ENCODE measurements at places on chromosomes 1 and 21.

GRCh38 chr21:40634141-40634540 is 212.8 kb downstream of the DSCAM start:
- DNase-seq = no peak

GRCh38 chr21:33211732-33212131 is 18.0 kb upstream of the IFNAR2 start:
- no peak for DNase-seq

DNA sequence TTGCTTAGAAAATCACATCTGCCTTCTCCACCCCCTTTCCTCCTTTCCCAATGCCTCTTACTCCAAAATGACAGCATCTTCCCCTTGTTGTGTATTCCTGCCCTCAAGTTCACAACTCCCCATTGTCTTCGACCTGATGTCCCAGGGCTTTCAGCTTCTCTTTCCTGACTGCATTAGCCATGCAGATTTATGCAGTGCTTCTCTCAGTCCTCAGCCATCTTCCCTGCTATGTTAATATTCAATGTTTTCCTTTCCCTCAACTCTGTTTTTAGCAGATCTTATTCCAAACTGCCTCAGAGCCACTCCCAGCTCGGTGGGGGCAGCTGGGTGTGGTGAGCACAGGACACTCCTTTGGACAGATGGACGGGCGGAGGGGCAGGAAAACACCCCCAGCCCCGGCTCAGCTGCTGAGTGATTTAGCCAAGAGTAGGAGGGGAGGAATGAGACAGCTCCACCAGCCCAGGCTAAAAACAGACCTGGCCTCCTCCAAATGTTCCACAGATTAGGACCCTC is 71.0 kb downstream of the CD2 start:
- peak; percentile 8 for DNase-seq

DNA sequence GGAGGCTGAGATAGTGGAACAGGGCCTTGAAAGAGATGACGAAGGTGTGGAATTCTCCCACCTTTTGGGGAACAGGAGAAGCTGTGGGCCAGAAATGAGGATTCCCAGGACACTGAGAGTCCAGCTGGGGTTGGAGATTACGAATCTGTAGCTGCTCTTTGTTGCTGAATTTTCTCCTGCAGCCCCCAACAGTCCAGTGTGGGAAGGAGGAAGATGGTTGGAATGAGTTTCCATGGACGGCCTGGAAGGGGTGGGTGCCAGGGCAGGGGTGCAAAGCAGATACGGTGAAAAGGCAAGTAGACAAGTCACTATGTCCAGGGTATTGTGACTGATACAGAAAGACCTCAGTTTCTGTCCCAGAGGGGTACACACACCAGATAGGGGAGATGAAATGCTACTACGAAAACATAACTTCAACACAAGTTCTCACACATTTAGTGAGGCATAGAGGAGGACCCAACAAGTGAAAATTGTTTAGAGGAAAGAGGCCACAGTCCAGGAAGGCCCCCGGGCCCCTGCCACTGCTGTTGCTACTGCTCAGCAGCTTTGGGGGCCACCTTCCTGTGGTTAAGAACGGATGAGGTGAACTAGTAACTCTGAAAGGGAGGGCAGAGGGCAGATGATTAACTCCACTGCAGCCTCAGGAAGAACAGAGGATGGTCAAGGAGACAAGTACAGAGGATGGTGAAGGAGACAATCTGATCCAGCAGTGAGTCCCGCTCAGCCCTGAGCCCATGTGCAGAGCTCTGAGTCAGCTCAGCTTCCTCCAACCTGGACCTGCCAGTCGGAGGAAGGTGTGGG is 7.3 kb downstream of the CD244 start:
- DNase-seq = no peak

DNA sequence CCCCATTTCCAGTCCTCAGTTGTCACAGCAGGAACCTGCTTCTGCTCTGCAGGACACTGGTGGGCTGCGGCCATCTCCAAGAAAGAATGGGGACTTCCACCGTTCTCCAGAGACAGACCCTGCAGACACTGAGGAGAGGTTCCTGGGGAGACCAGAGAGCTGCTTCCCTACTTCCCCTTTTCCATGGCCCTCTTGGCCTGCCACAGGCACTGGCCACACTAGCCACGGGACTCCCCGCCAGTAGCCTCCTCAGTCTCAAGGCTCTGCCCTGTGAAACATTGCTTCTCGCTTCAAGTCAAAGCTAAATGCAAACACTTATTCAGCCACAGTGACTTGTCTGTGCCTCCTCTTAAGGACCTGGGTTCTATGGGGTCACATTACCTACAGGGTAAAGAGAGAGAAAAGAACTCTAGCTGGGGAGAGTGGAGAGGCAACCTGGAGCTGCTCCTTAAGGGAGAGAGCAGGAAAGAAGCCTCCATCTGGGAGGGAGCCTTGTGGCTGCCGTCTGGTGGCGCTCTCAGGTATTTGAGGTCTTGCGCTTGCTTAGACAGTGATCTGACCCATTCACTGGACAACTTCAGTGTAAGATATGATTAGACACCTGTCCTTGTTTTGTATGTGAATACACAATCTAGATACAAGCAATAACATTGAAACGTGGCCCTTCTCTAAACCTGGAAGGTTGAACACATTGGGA is 5.4 kb upstream of the SLAMF8 start:
- peak; percentile 59 for DNase-seq

DNA sequence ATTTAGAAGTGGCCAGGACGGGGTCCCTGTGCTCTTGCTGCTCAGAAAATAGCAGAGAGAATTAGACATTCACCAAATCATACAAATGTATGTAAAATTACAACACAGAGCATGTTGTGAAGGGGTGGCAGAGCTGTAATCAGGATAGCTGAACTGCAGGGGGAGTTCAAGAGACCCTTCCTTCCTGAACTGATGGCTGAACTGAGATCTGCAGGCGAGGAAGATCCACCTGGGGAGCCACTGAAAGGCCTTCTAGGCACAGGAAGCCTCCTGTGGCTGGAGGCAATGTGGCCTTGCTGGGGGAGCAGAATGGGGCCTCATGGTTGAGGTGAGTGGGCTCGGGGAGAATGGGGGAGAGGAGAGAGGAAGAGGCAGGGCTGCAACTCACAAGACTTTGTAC is 216.5 kb downstream of the PRDM2 start:
- DNase-seq = no peak

GRCh38 chr1:9127395-9128165 is 1.3 kb downstream of the GPR157 start:
- no peak for DNase-seq

DNA sequence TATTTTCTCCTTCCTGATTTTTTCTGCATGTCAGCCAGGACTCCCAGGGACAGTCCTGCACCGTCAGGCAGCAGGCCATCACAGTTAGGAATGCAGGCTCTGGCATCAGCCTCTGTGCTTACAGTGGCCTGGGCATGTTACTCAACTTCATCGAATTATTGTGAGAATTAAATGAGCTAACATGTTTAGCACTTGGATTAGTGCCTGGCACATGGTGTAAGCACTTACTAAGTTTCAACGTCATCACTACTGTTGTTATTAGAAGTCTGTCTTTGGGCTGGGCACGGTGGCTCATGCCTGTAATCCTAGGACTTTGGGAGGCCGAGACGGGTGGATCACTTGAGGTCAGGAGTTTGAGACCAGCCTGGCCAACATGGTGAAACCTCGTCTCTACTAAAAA is 45.1 kb downstream of the SCCPDH start:
- DNase-seq = no peak

GRCh38 chr1:234148816-234149215 is 224.4 kb upstream of the COA6 start:
- DNase-seq = no peak

DNA sequence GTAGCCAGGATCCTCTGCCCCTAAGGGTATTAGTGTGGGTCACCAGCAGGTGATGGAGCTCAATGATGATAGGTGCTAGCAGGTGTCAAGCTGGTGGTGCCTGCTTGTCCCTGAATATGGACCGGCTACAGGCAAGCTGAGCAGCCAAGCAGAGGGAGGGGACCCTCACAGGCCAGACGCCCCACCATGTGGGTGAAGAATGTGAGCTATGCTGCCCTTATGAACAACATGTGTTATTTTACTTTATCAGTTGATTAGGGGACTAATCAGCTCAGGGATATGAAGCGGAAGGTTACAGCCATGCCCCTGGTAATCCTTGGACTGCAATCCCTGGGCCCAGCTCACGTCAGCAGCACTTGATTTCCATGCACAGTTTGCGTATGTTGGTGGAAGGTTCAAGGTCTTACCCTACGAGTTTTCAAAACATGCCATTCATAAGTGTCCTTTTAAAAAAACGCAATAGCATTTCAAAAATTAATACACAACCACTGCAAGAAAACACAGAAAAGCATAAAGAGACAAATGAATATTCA is 106.0 kb downstream of the CDC7 start:
- no peak for DNase-seq

DNA sequence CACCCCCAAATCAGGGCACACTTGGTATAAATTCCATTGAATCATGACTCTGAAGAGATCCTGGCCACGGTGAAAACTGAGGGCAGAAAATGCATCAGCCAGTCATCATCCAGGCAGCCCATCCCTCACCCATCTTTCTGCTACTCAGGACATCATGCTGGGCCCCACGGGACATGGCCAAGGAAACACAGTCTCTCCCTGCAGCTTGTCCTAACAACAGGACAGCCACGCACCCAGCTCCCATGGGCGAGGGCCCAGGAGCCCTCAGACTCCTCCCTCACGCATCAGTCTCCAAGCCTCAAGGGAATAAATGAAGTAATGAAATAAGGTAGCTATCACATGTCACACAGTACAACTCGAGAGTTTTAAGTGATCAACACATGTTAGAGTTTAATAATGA is 37.8 kb downstream of the ELK4 start:
- DNase-seq = no peak

DNA sequence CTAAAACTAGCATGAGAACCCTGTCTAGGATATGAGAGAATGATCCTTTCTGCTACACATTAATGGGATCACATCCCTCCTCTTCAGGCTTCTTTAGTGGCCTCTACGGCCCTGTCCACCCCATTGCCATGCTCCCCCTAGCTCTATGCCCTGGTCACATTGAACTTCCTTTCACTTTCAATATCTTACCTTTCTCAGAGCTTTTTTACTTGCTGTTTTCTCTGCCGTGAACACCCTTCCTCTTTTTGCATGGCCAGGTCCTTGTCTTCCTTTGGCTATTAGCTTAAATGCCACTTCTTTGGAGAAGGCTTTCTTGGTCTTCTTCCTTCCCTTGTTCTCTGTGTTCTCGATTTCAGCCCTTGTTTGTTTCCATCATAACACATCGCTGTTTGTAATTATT is 97.4 kb downstream of the GIPC2 start:
- no peak for DNase-seq

- no peak for DNase-seq
Observed at GRCh38 chr1:77866296-77866695, 22.1 kb upstream of the NEXN start.

DNA sequence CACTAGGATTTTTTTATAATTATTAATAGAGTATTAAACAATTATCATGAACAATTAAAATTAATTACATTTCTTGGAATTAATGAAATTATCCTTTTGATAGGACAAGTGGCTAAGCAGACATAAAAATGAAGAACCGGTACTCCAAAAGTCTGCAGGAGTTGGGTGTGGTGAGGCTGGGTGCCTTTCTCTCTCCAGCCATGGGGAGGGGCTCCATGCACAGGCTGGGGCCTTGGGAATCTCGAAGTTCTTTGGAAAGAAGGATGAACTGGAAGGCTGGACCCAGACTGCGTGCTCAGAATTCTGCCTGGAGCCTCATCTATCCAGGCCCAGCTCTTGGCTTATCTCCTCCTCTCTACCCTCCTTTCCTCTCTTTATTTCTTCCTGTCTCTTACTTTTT is 94.1 kb downstream of the ACTL8 start:
- no peak for DNase-seq

DNA sequence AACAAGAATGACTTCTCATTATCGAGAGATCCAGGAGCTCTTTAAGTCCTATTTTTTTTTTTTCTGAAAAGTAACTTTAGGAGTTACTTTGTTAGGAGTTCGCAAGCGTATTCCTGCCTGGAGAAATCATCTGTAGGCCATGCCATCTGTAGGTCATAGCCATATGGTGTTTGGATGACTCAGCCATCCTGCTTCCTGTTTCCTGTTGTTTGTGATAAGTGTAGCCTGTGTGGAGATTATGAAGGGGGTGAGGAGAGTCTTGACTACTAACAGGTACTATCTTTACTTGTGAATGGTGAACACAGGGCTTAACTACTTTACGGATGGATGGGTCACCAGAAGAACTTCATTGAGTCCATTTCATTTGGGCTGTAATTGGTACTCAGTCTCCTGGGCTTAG is 327.2 kb downstream of the PTPRU start:
- no peak for DNase-seq

DNA sequence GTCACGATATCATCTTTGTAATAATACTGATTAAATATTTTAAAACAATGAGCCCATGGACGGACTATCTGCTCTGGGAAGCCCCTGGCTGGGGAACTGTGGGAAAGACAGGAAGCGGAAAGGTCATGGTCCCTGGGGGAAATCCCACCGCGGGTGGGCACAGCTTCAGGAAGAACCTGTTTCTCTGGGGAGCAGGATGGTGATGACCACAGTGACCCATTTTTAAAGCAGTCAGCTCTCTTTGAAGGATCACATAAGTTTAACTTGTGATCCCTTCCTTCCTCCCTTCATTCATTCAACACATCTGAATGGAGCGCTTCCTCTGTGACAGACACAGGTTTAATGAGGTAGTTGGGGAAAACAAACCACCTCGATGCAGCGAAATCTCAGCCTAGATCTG is 73.0 kb downstream of the DHRS3 start:
- no peak for DNase-seq

- peak; percentile 96 for DNase-seq
Observed at GRCh38 chr1:174942547-174943255, 57.0 kb upstream of the CACYBP start.

- no peak for DNase-seq
Observed at GRCh38 chr1:84152649-84153056, 8.6 kb downstream of the PRKACB start.

- no peak for DNase-seq
Observed at GRCh38 chr1:195886000-195886399, 722.2 kb downstream of the KCNT2 start.

DNA sequence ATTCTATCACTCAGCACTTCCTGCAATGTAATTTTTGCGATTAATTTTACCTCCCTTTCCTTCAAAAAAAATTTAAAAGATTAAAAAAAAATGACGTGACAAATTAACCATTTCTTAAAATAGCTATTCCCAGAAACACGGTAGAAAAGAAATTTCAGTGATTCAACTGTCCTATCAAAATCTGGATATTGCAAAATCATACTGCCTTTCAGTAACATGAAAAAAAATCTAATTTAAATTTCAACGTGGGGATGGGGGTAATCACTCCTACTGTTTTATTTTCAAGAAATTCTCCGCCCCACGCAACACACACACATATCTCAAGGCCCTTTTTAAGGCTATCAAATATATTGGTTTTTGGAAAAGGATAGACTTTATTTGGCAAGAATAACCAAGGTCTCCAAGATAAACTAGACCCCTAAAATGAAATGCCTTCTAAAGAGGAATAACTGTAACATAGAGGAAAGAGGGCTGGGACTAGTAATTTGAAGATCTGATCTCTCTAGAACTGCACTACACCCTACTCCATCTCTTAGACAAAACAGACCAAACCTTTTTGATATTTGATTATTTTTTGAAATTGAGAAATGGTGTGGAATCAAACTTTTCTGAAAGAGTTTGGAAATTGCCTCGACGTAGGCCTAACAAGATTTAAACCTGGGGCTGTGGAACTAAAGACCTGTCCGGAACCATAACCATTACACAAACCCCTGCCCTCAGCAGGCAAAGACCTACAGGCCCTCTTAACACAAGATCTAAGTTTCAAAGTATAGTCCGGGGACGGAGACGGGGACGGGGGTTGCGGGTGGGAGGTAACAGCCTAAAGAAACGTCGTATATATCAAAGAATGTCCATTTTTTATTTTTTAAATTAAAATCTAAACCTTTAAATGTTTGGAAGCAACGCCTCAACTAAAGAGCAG is 941 bp downstream of the ARNT start:
- DNase-seq = no peak

GRCh38 chr1:41715441-41716095 is 203.2 kb downstream of the HIVEP3 start:
- peak; percentile 39 for DNase-seq
